ENCODE measurements at places on chromosomes 2 and 18.

DNA sequence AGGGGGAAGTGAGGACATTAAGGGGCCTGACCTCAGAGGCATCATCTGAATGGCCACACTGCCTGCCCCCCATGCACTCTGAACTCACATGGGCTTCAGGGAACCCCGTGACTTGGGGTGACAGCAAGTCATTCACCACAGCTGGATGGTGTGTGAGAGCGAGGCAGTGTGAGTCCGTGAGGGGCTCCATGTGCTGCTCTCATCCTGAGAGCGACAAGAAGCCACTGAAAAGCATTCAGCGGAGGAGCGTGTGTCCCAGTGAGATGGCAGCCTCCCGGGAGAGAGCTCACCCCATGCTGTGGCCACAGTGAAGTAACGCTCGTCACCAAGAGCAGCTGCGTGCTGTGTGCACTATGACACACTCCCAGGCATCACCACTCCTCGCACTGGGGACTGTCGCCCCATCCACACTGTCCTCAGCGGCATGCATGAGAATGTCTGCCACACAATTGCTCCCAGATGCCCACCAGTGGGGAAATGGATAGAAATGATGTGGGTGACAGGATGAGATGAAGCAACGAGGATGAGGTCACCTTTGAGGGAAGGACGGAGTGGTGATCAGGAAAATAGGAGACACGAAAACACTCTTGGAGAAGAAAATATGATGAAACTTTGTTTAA lies 213.0 kb upstream of the RAB6C start:
- no peak for DNase-seq

- no peak for DNase-seq
Observed at GRCh38 chr2:199261936-199262335, 195.8 kb downstream of the SATB2 start.

- DNase-seq, result no peak
Observed at GRCh38 chr2:64987956-64988419, 1.2 kb upstream of the SLC1A4 start.

DNA sequence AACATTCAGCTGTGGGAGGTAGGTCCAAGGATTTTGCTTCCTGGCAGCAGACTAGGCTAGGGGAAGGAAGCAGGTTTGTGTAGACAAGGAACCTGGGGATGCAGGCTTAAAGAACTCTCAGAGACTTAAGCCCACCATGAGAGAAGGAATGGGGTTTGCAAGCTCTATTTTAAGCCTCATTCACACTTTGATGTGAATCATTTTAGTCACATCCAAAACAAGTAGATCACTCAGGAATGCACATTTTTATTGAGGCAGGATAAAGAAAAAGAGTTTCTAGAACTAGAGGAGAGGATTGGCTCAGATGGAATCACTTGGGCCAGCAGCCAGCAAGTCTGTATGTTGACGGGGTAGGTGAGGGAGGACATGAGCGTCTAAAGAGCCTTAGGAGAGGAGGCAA lies 3.3 kb upstream of the NAPG start:
- DNase-seq, result peak; percentile 55

GRCh38 chr2:88059979-88060906 lies 4.7 kb upstream of the KRCC1 start:
- peak; percentile 48 for DNase-seq

GRCh38 chr2:84078471-84078870 lies 380.6 kb downstream of the SUCLG1 start:
- no peak for DNase-seq

- DNase-seq, result no peak
Observed at GRCh38 chr2:65724752-65725151, 292.4 kb upstream of the SPRED2 start.

DNA sequence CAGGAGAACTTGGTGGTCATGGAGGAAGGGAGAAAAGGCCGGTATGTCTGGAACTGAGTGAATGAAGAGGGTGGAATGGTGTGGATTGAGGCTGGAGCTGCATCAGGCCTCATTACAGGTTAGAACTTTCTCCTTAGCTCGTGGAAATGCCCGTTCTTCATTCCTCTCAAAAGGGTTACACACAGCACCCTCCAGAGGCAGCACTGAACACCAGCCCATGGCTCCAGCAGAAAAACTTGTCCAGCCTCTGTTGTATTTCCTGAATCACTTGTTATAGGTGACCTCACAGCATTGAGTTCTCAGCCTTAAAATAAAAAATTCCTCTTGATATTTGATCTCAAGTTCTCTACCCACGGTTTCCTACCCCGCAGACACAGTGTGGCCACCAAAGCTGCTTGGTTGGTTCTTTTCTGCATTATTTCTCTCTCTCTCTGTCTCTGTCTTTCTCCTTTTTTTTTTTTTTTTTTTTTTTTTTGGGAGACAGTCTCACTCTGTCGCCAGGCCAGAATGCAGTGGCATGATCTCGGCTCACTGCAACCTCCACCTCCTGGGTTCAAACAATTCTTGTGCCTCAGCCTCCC lies 89.6 kb downstream of the ITGB1BP1 start:
- DNase-seq, result peak; percentile 82

GRCh38 chr2:163953390-163953907 lies 217.6 kb upstream of the FIGN start:
- DNase-seq, result no peak

DNA sequence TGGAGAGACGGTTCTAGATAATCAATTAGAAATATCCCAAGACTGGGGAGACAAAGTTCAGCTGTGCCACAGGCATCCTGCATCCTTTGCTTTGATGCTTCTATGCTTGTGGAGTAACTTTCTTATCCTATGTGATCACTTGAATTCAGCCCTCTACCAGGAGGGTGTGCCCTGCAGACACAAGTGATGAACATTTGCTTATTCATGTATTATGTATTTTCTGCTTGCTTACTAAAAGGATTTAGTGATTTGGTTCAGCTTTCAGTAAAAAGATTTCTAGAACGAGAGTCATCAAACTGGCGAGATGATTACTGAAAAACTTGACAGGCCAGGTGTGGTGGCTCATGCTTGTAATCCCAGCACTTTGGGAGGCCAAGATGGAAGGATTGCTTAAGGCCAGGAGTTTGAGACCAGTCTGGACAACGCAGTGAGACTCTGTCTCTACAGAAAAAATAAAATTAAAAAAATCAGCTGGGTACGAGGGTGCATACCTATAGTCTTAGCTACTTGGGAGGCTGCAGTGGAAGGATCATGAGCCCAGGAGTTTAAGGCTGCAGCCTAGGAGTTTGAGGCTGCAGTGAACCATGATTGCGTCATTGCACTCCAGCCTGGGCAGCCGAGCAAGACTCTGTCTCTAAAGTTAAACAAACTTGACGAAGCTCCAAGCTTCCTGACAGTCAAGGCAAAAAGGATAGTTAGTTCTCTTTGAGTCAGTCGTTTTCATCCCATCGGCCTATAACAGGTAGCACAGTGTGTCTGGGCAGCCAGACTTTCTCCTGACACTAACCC lies 13.3 kb downstream of the HK2 start:
- DNase-seq, result no peak

- DNase-seq, result peak; percentile 20
Observed at GRCh38 chr2:206480161-206480560, 36.8 kb downstream of the ADAM23 start.

- peak; percentile 60 for DNase-seq
Observed at GRCh38 chr2:216880509-216881184, 20.8 kb upstream of the TNP1 start.

GRCh38 chr2:98372121-98372520 lies 25.9 kb downstream of the CNGA3 start:
- no peak for DNase-seq

GRCh38 chr2:147181351-147182029 lies 663.3 kb upstream of the ACVR2A start:
- no peak for DNase-seq

DNA sequence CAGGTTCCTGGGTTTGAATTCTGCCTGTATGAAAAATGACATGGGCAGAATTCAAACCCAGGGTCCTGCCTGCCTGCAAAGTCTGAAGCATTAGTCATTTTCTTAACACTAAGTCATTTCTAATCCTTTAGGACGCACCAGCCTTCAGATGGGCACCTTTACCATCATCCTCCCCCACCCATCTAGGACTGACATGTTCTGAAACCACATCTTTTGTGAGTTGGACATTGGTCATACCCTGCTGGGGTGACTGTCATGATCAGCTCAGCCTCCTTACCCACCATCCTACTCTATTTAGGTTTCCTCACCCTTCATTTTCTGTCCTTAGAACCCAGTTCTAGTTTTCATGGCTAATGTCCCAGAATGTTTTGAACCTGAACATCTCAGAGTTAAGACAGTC lies 104.9 kb downstream of the TRIB2 start:
- no peak for DNase-seq

- DNase-seq, result no peak
Observed at GRCh38 chr2:241185961-241186360, 2.5 kb upstream of the ANO7 start.

GRCh38 chr2:54632733-54633692 lies 90.4 kb upstream of the EML6 start:
- DNase-seq, result peak; percentile 80

GRCh38 chr18:24176727-24177416 lies 38.0 kb downstream of the CABYR start:
- DNase-seq, result peak; percentile 58

GRCh38 chr2:134193006-134193405 lies 60.9 kb upstream of the MGAT5 start:
- peak; percentile 76 for DNase-seq

GRCh38 chr2:83221258-83221657 lies 1237.8 kb downstream of the SUCLG1 start:
- peak; percentile 21 for DNase-seq

DNA sequence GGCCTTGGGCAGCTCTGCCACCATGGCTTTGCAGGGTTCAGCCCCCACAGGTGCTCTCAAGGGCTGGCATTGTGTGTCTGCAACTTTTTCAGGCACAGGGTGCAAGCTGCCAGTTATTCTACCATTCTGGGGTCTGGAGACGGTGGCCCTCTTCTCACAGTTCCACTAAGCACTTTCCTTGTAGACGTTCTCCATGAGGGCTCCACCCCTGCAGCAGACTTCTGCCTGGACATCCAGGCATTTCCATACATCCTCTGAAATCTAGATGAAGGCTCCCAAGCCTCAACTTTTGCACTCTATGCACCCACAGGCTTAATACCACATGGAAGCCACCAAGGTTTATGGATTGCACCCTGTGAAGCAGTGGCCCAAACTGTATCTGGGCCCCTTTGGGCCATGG lies 91.0 kb upstream of the RND3 start:
- no peak for DNase-seq

DNA sequence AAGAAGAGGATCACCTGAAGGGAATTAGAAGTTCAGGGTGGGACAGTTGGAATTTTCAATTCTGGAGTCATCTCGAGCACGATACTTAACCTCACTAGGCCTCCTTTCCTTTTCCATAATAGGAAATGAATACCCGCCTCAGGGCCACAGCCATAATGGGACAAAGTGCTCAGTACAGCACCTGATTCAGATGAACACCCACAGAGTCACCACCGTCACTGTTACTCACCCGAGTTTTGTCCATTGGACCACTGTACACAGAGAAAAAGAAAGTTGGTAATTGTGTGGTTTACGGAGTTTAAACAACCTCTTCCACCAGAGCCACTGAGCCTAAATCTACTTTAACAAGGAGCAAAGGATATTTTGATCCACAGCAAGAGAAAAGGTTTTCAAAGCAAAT lies 122.0 kb upstream of the NDUFV2 start:
- no peak for DNase-seq

- no peak for DNase-seq
Observed at GRCh38 chr2:221911890-221912289, 339.8 kb upstream of the EPHA4 start.

DNA sequence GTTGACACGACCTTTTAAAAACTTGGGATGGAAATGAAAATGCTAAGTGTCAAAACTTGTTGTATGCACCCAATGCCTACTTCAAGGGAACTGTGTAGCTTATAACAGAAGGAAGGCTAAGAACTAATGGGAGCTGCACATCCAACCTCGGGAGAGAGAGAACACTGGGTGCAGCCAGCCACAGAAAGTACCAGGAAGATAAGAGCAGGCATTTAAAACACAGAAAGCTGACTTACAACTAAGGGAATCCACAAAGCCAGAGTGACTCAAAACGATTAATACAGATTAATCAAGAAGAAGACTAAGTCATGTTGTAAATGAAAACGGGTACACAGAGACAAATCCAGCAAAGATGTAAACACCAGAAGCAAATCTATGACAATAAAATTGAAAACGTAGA lies 113.4 kb downstream of the HDAC4 start:
- no peak for DNase-seq

GRCh38 chr2:30627151-30627550 lies 180.1 kb downstream of the CAPN13 start:
- no peak for DNase-seq

DNA sequence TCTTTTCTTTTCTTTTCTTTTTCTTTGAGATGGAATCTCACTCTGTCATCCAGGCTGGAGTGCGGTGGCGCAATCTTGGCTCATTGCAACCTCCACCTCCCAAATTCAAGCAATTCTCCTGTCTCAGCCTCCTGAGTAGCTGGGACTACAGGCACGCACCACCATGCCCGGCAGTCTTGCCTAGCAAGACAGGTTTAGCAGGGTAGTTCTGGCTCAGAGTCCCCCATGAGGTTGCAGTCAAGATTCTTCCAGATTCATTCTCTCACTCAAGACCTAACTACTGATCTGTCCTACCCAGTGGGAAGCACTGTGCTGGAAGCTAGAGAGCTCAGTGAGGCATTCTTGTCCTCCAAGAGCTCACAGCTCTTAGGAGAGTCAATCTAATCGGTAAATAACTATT lies 17.6 kb upstream of the ZAP70 start:
- no peak for DNase-seq

GRCh38 chr2:71347517-71347916 lies 15.9 kb downstream of the ZNF638 start:
- peak; percentile 44 for DNase-seq

DNA sequence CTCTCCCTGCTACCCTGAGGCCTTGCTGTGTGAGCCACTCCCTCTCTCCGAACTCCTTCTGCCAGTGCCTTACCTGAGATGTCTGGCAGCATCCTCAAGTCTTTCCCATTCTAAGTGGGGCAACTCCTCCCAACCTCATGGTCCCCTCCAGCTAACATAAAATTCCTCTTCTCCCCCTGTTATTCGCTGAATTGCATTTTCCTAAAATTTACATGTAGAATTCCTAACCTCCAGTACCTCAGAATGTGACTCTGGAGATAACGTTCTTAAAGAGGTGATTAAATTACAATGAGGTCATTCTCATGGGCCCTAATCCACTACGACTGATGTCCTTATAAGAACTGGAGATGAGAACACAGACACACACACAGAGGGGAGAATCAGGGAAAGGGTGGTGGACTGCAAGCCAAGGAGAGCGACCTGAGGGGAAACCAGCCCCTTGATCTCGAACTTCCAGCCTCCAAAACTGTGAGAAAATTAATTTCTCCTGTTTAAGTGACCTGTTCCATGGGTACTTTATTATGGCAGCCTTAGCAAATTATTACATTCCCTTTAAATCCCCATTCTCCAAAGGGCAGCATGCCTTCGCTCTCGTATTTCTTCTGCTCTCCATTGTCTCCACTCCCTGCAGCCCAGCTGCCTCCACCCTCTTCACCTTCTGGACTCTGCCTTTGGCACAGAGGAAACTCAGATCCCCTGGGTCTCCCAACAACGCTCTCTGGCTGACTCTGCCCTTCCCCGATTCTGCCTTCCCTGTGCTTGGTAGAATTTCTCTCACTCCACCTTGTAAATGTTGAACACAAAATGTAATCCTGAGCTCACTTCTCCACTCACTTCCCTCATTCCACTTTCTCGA lies 70.5 kb downstream of the TGIF1 start:
- DNase-seq, result no peak

- peak; percentile 91 for DNase-seq
Observed at GRCh38 chr18:77102259-77103040, 30.1 kb downstream of the MBP start.
